Urinary bladder (tissue), 4 donors: ENCODE measurements at places on chromosomes 11 and 22.

DNA sequence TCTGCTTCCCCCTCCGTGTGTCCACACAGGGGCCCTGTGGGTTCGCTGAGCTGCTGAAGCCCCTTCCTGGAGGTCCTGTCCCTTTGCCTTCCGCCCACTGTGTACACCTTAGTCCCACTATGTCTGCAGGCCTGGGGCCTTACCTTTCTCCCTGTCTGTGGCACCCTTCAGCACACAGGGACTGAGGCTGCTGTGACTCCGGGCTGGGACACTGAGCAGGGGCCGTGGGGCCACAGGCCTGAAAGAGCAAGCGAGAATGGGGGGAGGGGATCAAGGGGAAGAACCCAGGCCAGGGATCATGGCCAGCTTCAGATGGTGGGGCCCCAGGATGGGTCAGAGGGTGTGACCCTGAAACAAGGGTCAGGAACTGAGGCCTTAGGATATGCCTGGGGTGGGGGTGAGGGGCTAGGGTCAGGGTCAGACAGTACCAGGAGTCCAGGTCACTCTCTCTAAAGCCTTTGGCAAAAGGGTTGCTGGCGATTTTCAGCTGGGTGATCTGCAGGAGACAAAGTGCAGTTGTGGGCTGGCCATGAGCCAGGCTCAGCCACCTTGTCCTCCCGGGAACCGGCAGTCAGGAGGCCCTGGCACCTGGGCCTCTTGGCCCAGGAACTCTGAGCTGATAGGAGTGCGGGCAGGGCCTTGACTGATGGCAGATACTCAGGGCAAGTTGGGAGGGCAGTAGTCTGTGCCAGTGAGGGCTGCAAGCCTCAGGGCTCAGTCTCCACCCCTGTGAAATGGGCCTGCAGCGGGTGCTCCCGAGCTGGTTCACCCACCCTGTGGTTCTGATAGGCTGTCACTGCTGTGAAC lies 2.6 kb upstream of the NUDT8 start:
- no peak for DNase-seq

- no peak for DNase-seq
Measured at GRCh38 chr22:29313576-29314466, 1.7 kb downstream of the RASL10A start.

- no peak for DNase-seq
Measured at GRCh38 chr11:70604630-70605467, 206.5 kb downstream of the CTTN start.

DNA sequence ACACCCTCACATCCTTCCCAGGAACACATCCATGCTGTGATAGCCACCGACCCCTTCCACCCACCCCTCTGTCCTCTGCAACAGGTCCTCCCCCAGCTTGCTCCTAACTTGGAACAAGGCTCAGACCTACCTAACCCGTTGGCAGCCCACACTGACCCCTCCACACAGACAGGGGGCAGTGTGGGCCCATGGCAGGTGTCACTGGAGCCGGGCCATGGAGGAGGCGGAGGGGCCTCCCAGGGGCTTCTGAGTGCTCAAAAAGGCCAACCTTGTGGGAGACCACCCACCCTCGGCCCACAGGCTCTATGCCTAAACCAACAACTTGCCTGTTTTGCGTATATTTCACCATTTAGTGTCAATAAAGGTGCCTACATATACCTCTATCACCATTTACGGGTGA lies 57.0 kb downstream of the CERK start:
- no peak for DNase-seq

- no peak for DNase-seq
Measured at GRCh38 chr11:44983786-44984185, 33.1 kb upstream of the TP53I11 start.

GRCh38 chr22:49198705-49199084 lies 629.0 kb downstream of the BRD1 start:
- DNase-seq = no peak

- no peak for DNase-seq
Measured at GRCh38 chr11:70725278-70725677, 326.9 kb downstream of the CTTN start.

DNA sequence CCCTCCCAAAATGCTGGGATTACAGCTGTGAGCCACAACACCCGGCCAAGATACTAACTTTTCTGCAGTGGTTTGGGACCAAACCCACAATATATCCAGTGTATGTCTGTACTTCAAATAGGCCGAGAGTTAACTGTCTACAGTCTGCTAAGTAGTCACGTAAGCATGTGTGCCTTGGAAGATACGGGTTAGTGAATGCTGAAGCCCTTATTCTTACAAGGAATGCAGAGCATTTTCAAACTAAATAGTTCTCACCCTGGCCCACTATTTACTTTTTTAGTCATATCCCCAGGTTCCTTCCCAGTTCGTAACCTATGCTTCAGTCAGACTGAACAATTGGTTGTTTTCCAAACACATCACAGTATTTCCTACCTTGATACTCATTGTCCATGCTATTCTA lies 176.0 kb downstream of the WNT11 start:
- no peak for DNase-seq

DNA sequence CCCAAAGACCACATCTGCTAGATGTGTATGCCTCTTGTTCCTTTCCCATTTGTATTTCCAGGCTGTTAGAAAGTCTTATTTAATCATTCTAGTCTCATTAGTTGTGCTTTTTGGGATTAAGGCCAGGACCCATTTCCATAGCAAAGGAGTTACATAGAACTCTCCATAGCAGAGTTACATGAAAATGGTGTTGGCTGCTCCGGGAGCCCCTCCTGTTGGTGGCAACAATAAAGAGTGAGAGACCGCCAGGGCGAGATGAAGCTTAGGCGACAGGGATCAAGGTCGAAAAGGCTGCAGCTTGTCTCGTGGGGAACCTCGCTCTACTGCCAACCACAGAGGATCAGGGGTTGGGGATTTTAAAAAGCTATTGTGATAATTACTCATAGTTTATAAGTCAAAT lies 58.3 kb downstream of the GRIK4 start:
- no peak for DNase-seq

- no peak for DNase-seq
Measured at GRCh38 chr11:70233511-70233934, 30.4 kb downstream of the FADD start.

GRCh38 chr11:118488480-118489109 lies 38.7 kb upstream of the TTC36 start:
- DNase-seq = peak; percentile 47

DNA sequence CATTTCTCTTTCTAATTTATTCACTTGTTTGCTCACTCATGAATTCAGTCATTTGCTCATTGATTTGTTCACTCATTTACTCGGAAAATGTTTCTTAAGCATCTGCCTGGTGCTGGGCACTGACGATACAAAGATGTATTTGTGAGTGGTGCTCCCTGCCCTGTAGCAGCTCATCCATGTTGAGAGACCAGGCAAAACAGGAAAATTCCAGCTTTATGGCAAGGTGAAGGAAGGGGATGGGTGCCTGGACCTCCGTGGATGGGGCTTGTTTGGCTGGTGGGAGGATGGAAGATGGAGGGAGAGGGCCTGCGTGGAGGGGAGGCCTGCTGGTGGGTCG lies 53.1 kb downstream of the TBC1D22A start:
- DNase-seq = no peak

GRCh38 chr11:36367806-36368680 lies 72.0 kb downstream of the PRR5L start:
- no peak for DNase-seq

- no peak for DNase-seq
Measured at GRCh38 chr11:61123775-61124571, 21.7 kb downstream of the CD5 start.

DNA sequence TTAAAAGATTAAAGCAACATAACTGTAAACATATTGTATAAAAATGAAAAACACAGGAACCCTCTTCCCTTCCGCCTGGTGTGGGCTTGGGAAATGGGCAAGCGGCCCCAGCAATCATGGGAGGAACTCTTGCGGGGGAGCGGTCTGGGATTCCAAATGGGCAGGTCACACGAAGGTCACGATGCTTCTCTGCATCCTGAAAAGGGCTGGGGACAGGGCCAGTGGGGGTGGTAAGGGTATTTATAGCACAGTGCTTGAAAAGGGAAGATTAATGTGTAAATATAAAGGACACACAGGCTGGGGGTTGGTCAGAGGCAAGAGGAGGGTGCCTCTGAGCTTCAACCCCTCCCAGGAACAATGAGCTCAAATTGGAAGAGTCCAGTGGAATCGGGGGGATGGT lies 46.9 kb upstream of the OR4B1 start:
- DNase-seq = no peak

DNA sequence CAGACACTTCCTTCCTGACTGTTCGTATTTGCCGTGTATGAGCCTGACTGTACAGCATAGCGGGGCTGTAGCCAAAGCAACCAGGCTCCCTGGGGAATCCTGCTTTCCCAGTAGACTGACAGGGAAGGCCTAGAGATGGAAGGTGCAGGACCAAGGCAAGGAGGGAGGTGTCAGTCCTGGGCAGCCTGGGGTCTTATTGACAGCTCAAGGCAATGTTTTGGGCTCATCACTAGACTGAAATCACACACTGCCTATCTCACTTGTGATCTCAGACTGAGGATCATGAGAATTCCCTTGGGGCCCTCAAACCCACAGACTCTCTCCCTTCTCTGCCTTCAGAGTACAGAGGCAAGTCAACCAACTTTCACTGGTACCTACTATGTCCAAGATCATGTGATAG lies 346.8 kb upstream of the NARS2 start:
- DNase-seq = no peak

- no peak for DNase-seq
Measured at GRCh38 chr11:112624431-112624830, 336.8 kb upstream of the NCAM1 start.
